Left renal cortex interstitium (tissue), 4 donors: ENCODE measurements at places on chromosomes 2 and 18.
A peak's percentile ranks its signal among the peaks of the same experiment; 100 is the strongest.

DNA sequence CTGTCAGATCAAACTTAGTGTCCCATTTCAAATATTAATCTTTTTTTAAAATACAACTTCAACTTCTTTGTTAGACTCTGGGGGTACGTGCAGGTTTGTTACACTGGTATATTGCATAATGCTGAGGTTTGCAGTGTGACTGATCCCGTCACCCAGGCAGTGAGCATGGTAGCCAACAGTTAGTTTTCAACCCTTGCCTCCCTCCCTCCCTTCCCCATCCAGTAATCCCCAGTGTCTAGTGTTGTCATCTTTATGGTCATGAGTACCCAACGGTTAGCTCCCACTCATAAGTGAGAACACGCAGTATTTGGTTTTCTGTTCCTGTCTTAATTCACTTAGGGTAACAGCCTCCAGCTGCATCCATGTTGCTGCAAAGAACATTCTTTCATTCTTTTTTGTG lies 23.9 kb downstream of the NOL10 start:
- no peak for DNase-seq

DNA sequence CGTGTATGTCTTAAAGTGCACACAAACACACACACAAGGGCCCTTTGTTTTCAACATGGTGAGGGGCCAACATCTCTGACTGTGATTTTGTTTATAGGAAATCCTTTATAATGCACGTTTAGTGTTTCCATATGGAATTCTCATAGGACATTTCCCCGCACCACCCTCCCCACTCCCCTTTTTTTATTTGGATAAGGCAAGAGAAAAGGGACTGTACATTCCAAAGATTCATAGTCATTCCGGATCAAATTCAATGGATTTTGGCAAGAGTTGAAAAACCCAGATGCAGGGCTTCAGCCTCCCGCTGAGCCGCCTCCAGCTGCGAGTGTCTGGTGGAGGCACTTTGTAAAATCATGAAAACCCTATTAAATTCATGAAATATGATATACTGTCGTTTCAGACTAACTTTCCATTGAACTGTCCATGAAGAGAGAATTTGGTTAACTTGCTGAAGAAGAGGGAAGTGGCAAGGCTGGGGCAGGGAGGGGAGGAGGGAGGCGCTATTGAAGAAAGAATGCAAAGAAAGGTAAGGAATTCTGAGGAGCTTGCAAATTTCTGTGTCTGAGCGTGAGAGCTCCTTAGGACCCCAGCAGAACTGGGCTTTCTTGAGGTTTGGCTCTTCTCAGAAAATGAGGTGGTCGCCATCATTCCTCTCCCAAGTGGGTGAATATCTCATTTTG lies 25.8 kb upstream of the SLC14A2 start:
- DNase-seq = peak; percentile 73

DNA sequence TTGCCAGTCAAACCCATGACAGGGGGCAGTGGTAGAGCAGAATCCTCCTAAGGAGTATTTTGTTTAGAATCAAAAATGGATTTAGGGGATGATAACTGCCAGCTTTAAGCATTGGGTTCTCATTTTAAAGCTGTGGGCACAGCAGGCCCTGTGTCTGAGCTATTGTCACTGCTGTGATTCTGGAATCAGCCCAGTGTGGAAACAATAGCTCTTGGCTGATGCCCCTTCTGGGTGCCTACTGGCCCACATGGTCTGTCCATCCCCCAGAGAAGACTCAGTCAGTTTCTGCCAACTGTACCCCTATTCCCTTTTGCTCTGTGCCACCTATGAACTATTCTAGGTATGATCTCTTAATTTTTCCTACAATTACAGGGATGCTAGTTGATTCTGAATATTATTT lies 91.7 kb upstream of the LRRTM1 start:
- no peak for DNase-seq

DNA sequence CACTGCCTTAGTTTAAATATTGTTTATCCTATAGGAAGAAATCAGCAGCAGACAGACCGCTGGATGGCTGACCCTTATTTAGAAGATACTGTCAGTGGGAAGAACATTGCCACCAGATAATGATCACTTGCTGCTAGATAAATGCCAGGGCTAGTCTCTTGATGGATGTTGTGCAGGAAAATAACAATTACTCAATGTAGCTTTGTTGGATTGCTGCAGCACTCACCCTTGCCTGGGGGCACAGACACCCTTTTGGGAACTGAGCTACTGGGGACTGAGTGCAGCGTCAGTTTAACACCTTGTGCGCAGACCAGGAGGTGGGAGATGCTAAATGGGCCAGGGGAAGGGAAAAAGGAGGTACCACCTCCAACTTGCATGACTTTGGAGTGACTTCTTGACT lies 64.2 kb upstream of the CAPN13 start:
- DNase-seq = no peak

DNA sequence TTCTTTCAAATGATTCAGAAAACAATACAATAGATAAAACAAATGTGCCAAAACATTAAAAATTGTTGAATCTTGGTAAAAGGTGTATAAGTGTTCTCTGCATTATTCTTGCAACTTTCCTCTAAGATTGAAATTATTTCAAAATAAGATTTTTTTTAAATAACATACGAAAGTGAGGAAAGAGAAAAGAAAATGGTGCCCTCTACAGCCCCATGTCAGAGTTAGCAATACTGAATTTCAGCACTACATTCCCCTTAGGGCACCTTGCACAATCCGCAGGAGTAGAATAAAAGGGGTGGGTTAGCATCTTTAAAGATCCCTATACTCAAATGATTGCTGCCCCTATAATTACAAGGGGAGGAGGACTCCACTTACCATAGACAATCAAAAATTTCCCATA lies 433.7 kb downstream of the BCL11A start:
- DNase-seq = no peak

GRCh38 chr2:6054161-6054671 lies 362.0 kb downstream of the SOX11 start:
- no peak for DNase-seq

DNA sequence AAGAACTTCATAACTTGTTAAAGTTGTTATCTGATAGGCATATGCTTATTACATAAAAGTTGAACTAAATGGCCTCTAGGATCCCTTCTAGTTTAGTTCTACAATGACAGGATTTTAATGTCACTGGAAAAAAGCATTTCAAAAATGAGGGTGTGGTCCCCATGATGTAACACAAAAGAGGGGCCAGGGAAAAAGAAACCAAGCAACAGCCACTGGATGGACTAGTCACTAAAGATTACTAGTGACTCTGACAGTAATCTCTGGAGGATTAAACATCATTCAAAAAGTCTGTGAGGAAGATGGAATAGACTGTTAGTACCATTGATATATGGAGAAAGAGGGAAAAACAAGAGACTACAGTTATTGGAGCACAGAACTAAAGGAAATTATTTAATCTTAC lies 22.6 kb downstream of the SEPTIN10 start:
- no peak for DNase-seq

GRCh38 chr2:207149249-207150213 lies 16.2 kb downstream of the KLF7 start:
- DNase-seq = no peak

DNA sequence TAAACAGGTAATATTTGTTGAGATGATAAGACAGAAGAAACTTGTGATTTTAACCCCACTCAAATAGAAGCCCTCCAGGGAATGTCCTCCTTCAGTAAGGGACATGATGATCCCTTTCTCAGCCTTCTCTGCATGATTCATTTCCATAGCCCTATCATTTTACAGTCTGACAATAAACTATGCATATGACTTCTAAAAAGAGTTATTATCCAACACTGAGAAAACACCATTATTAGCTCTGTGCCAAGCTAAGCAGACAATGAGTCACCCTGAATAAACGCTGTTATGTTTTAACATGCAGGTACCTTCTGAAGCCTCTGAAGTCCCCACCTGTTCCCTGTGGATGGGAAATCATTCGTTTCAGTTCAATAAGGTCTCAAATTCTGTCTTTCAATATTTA lies 54.7 kb downstream of the DTNB start:
- DNase-seq = no peak

DNA sequence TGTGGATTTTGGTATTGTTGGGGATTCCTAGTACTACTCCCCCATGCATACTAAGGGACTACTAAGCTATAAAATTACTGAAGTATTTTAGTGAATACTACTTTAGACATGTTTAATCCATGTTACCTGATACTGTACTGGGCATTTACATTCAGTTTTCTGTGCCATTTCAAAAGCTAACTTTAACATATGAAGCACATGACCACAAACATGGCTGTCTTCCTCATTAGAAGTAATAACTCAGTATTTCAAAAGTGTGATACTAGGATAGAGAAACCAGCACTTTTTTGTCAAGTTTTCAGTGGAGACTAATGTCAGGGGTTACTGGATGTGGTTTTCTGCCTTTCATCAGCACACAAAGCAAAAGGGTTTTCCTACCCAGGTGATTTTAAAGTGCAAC lies 27.9 kb downstream of the WDR33 start:
- no peak for DNase-seq

DNA sequence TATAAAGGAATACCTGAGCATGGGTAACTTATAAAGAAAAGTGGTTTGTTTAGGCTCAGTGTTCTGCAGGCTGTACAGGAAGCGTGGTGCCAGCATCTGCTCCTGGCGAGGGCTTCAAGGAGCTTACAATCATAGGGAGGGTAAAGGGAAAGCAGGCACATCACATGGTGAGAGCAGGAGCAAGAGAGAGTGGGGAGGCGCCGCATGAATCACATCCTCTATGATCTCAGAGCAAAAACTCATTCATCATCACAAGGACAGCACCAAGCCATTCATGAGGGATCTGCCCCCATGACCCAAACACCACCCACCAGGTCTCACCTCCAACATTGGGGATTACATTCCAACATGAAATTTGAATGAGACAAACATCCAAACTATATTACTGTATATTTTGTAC lies 32.5 kb downstream of the R3HDM1 start:
- DNase-seq = no peak

GRCh38 chr2:197954328-197954727 lies 149.9 kb downstream of the PLCL1 start:
- DNase-seq = no peak

- no peak for DNase-seq
Observed at GRCh38 chr2:16666449-16666801, 791 bp upstream of the CYRIA start.

DNA sequence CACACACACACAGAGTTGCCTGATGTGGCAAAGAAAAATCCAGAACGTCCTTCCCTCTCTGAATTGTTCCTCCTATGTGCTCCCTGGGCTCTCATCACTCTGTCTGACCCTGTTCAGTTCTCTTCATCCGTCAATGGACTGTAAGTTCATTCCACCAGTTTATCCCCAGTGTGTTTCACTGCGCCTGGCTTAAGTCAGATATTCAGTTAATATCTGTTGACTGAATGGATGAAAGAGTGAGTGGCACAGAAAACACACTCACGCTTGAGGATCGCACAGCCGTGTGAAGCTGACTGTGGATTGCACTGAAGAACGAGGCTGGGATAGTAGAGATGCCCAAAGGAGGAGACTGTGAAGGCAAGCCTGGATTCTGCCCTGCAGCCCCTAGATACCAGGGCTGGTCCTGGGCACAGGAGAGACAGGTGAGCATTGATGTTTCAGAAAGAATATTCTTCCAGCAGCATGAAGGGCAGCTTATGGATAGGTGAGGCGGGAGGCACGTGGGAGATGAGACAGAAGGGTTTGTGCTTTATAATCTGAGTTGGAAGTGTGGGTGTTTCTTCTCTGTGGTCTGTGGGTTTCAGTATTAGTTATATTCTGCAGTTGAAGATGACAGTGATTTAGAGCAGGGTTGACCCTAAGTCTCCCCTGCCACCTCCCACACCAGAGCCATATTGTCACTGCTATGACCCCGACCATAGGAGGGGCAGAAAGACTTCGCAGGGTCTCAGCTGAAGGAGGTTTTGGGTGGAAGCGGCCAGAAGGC lies 129.9 kb downstream of the SOCS6 start:
- DNase-seq = no peak

DNA sequence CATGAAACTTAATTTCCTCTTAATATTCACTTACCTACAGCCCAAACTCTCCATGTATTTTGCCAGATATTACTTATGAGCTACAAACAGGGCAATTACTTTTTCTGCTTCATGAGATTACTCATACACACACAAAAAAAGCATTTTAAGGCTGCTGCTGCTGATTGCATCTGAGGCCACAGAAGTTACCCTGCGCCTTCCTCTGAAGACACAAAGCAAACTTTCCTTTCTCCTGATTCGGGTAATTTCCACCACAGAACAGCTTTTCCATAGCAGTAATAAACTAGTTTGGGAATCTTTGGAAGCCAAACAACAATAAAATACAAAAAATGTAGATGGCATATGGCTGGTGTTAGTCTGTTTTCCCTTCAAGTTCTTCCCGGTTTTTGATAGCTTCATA lies 6.2 kb downstream of the TTC32 start:
- no peak for DNase-seq

DNA sequence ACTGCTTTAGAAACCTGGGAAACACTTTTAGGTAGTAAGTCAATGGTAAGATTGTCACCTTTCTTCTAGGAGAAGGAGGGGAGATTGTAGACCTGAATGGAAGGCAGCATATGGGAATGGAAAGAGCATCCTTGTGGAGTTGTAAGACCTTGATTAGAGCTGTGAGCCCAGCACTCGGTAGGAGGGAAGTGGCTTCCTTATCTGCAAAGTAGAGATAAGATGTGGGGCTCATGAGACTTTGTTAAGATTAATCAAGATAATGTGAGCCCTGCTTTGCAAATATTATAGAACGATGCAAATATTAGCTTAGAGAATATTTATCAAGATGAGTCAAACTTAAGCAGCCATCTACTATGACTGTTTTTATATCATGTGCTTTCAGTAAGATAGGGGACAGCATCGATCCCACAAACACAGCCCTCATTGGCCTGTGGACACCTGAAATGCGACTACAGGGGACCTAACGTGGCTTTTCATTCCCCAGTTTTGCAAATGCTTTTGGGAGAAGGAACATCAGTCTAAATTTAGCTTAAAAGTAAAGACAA lies 243.7 kb downstream of the LTBP1 start:
- DNase-seq = no peak

DNA sequence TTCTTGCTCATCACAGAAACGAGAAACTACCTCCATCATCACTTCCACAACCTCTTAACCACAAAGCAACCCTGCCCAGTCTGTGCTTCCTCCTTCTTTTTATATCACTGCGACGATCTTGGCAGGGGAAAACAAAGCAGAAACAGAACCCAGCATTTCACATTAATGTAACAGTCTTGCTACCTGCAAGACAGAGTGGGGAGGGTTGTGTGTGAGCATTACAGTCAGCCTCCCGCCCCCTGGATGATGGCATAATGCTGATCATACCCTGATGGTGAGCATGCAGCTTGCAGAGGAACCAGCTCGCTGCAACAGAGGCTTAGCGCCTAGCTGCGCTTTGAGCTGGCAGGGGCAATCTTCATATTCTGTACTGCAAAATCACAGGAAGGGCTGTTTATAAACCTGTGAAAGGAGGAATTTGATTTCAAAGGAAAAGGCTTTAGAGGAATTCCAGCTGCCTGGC lies 376.1 kb downstream of the IRS1 start:
- DNase-seq = no peak

DNA sequence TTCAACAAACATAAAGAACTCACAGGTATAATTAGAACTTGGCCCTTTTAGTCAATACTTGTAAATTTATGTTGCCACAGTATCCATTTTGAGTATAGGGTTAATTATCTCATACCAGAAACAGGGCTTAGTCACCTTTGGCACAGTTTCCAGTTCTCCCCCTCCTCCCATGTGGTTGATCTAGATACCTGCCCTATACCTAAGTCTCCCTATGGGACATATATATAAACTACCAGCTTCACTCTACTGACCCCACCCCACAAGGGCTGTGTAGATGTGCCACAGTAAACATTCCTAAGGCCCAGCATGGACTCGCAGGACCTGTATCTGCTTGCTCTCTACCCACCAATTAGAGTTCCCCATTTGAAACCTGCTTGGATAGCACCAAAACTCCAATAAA lies 371.7 kb upstream of the RND3 start:
- DNase-seq = no peak
